ENCODE measurements at places on chromosomes 2 and 18. TPM values are rescaled to one million over a fixed set of nuclear protein-coding genes. Genes with fewer than 3 reads are reported as not detected.

The ABCG8 gene
- total RNA-seq: 0.11 TPM

The OSBPL1A gene
- total RNA-seq: 79.9 TPM

The C2orf80 gene
- total RNA-seq: not detected

The PPP1CB gene
- 429 TPM for total RNA-seq

The ASPRV1 gene
- 0.78 TPM for total RNA-seq

The RBBP8 gene
- total RNA-seq: 4.5 TPM

The SUPT7L gene
- 24.2 TPM for total RNA-seq

The NLRC4 gene
- 1.1 TPM for total RNA-seq

The SNTG2 gene
- total RNA-seq: 0.73 TPM

The ANKRD62 gene
- total RNA-seq: not detected

The DOK6 gene
- total RNA-seq: 5.2 TPM

The CIDEA gene
- 0.91 TPM for total RNA-seq

The HOXD10 gene
- not detected for total RNA-seq

The CFAP53 gene
- 0.11 TPM for total RNA-seq

The POTEE gene
- total RNA-seq: not detected

The LYG2 gene
- total RNA-seq: not detected

The ZAP70 gene
- 0.70 TPM for total RNA-seq

The UBXN2A gene
- total RNA-seq: 18.5 TPM

The SRD5A2 gene
- not detected for total RNA-seq

The GTF3C2 gene
- 14.6 TPM for total RNA-seq

The EVA1A gene
- 0.97 TPM for total RNA-seq

The ACMSD gene
- total RNA-seq: not detected

The CFC1 gene
- total RNA-seq: not detected

The SLC1A4 gene
- 3.5 TPM for total RNA-seq

The B3GNT7 gene
- 7.7 TPM for total RNA-seq

The ASB18 gene
- 4.5 TPM for total RNA-seq

The ABCG5 gene
- not detected for total RNA-seq

The PPM1G gene
- 34.3 TPM for total RNA-seq

The PDE1A gene
- total RNA-seq: 11.4 TPM

The SERPINB8 gene
- 1.6 TPM for total RNA-seq

The SPDYA gene
- total RNA-seq: 0.24 TPM

The FBXO15 gene
- total RNA-seq: not detected

The MOB1A gene
- 53.1 TPM for total RNA-seq

The DSG2 gene
- total RNA-seq: 37.1 TPM

The CD226 gene
- 0.94 TPM for total RNA-seq

The TMEM247 gene
- total RNA-seq: not detected
